Mammary epithelial cell (primary cell): ENCODE measurements at places on chromosomes 6 and 20.

- DNase-seq = no peak
Measured at GRCh38 chr6:109867009-109867969, 110.8 kb upstream of the GPR6 start.

- peak; percentile 30 for DNase-seq
Measured at GRCh38 chr6:57021086-57021720, 25.3 kb upstream of the KIAA1586 start.

DNA sequence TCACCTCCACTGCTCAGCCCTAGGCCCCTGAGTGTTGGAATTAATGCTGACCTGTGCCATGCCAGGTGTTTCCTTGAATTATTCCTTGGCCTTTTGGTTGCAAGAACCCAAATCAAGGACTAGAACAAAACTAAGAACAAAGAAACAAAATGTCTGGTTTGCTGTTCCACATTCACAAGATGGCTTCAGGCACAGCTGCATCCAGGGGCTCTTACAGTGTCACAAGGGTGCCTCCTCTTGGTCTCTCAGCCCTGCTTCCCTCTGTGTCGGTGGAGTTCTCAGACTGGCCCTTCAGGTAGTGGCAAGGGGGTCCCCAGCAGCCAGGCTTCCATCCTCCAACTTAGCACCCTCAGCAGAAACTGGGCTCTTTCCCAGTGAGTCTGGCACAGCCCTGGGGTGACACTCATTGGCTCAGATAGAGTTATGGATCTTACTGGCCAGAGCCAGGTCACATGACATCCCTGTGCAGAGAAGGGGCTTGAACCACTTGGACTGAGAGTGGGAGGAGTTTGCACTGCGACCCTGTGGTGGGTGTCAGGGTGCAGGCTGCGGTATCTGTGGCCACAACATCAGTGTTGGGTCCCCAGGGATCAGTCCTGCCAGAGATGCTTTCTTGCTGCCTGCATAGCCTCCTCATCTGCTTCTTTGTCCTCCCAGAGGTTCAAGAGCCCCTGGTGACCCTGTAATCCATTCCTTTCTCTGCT, 427.7 kb upstream of the SULF2 start:
- no peak for DNase-seq

GRCh38 chr20:59074456-59074855, 31.9 kb upstream of the PRELID3B start:
- DNase-seq = peak; percentile 68

GRCh38 chr6:152879681-152880080, 103.2 kb downstream of the FBXO5 start:
- no peak for DNase-seq

GRCh38 chr6:30676660-30677285, 4.0 kb upstream of the DHX16 start:
- no peak for DNase-seq

- no peak for DNase-seq
Measured at GRCh38 chr20:51876313-51876940, 74.1 kb upstream of the SALL4 start.

DNA sequence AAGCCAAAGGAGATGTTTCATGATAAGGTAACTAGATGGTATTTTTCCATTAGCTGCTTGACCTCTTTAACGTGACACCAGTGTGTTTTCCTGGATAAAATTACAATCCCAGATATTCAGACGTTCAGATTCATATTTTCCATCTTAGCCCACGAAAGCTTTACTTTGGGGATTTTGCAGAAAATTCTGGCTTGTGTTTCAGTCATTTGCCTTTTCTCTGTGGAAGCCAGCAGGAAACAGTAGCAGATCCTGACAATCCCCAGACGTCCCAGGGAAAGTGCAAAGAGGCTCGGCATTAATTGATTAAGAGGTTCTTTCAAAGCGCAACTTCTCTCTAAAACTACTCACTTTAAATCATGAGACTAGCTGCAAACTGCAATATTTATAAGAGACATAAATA, 243.6 kb downstream of the UST start:
- no peak for DNase-seq

DNA sequence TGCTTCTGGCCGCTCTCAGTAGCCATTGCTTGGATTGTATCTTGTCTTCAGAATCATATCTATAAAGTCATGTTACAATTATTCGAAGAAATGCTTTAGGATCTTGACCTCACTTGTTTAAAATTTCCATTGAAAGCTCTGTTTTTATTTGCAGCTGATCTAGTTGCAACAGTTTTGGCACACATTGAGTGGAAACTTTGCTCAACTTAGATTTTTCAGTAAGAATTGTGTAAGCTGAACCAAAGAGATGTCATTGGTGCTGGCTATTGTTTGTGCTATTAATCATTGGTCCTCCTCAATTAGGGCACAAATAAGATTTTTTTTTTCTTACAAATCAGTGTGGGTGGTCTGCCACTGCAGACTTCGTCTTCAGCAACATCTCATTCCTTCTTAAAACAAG, 649.2 kb downstream of the MMUT start:
- no peak for DNase-seq

DNA sequence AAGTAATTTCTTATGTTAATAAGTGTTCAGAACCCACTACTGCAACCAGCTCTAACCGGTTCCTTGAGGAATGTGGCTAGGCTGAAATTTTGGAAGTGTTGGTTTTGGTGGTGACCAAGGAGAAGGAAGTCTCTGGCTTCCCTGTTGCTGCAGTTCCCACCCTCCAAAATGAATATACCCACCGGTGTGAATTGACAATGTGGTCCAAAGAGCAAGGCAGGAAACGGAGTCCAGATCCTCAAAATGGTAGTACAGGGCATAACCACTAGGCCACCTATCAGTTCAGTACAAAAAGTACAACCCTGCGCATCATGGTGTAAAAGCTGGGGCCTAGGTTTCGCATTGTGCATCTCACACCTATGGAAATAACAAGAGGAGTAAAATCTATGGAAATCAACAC, 2.8 kb downstream of the ADNP start:
- no peak for DNase-seq

DNA sequence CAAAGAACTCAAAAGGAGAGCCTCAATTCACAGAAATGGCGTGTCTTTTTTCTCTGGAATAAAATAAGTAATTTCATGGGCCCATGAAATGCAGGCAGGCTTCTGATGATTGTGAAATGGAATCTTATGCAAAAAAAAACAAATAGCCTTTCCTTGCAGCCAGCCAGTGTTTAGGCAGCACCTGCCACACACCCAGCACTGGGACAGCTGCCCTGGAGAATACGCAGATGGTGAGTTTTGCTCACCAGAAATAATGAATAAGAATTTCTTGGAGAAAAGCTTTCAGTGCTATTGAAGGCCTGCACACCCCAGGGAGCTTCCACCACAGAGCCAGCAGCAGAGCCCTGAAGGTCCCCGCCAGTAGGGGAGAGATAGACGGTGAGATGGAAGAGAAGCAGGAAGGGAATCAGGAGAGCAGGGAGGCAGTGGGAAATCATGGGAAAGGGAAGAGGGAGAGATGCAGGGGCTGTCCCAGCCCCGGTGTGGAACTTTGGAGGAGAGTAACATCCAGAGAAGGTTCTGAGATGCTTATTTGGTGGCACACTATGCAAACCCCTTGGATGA, 54.9 kb downstream of the PXDC1 start:
- no peak for DNase-seq

GRCh38 chr6:159077123-159077522, 32.3 kb upstream of the TAGAP start:
- no peak for DNase-seq

DNA sequence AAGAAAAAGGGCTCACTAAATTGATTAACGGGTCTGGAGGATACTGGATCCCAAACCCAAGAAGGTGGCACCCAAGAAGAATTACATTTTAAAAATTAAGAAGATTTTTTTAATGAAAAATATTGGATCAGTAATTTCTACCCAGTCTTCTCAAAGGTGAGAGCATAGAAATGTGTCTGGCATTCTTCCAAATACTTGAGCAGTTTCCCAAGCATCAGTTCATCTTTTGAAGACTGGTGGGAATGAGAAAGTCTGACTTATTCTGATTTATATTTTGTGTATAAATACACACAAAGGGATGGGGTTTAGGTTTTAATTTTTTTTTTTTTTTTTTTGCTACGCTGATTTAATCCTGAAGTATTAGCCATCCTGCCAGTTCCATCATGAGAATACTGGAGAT, 3.3 kb downstream of the MGME1 start:
- no peak for DNase-seq

- no peak for DNase-seq
Measured at GRCh38 chr6:74742793-74743508, 462.9 kb downstream of the COL12A1 start.

- DNase-seq = no peak
Measured at GRCh38 chr6:31634969-31635575, 14.6 kb downstream of the PRRC2A start.

DNA sequence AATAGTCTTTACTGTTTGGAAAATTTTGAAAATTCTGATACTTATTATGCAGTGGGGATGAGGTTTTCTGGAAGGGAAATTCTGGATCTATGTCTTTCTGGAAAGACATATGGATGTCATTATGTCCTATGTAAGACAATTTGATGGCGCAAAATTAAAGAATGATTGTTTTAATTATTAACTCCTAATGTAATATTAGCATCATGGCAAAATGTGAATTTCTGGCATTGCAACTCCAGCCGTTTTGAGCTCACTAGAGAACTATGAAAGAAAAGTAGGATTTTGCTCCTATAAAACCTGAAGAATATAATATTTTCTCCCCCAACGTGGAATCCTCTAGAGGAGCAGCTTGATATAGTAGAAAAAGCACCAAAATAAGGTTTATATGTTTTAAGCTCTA, 243.2 kb downstream of the RFPL4B start:
- no peak for DNase-seq

- no peak for DNase-seq
Measured at GRCh38 chr20:57249073-57249472, 17.4 kb downstream of the BMP7 start.

DNA sequence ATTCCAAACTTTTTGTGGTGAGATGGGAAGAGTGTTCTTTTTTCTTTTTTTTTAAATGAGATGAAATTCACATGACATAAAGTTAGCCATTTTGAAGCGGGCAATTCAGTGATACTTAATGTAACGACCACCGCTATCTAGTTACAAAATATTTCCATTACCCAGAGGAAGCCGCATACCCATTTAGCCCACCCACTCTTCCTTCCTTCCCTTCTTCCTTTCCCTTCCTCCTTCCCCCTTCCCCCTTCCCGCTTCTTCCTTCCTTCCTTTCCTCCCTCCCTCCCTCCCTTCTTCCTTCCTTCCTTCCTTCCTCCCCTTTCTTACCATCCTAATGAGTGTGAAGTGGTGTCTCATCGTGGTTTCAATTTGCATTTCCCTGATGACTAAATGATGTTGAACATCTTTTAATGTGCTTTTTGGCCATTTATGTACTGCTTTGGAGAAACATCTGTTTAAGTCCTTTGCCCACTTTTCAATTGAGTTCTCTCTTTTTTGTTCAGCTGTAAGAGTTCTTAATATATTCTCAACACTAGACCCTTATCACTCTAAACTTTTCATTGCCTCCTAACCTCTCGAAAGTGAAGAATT, 371.1 kb downstream of the FARS2 start:
- no peak for DNase-seq

DNA sequence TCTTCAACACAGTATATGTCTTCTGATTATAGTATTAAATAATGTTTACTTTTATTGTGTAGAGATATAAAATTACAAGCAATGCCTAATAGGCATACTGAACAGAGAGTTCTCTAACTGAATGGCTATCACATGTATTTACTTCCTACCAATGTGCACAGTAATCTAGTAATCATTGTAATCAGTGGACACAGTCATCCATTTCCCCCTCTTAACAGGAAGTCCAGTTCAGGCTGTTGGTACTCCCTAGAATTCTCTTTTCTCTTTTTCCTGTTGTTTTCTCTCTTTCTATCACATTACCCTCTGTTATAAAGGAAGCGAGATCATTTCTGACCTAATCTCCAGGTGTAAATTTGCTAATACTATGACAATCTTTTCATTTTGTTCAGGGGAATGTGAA, 172.5 kb downstream of the HTR1B start:
- DNase-seq = no peak

DNA sequence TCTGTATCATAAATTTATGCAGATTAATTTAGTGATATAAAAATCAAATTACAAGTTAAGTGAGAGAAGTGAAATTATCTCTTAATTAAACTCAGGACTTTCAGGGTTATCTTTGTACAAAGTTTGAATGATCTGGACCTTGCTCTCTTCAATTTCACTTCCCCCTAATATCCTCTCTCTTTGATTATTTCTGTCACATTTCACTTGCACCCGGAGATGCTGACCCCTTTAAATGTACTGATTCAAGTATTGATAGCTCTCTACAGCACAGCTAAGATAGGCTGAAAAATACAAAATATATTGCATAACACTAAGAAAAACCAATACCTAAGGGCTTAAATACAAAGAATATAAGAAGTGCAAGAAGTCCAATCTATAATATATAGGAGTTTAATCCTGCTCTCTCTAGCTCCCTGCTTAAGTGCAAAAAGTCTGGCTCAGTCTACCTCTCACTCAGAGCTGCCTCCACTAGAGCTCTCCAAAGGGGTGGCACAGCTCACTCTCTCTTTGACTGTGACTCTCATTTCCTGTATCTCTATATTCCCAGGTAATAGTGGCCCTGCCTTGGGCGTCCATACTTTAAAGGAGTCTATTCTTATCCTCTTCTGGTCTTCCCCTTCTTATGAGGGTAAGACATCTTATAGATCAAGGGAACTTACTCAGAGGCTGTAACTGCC, 588.4 kb downstream of the RFPL4B start:
- no peak for DNase-seq

DNA sequence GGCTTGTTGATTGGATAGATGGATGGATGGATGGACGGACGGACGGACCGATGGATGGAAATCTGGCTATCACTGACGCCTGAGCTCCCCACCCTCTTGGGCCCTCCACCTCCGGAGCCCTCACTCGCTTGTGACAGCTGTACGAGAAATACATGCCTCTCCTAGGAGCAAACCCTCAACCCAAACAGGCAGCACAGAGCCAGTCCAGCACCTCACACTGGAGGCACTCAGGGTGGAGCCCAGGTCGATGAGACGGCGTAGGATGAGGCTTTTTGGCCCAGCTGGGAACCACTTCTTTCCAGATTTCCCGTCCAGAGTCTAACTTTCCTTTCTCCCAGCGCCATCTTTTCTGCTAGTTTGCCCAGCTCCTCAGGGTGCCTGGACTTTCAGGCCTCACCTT, 2.7 kb upstream of the LY6G5C start:
- no peak for DNase-seq

GRCh38 chr6:52352239-52353018, 9.5 kb upstream of the PAQR8 start:
- DNase-seq = peak; percentile 96

- DNase-seq = no peak
Measured at GRCh38 chr6:14865531-14866100, 380.3 kb upstream of the JARID2 start.

- no peak for DNase-seq
Measured at GRCh38 chr6:150183105-150183504, 40.3 kb downstream of the PPP1R14C start.

DNA sequence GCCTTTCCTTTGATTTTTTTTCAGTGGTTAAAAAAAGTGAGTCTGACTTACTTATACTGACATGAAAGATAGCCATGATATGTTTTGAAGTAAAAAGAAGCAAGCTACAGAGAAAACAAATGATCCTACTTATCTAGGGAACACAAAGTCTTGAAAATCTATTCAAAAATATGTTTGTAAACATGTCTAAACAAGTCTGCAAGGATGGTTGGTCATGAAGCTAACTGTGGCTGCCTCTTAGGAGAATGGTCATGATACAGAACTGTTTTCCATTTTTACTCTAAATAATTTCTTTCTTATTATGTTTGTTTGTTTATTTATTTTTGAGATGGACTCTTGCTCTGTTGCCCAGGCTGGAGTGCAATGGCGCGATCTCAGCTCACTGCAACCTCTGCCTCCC, 21.5 kb downstream of the FERMT1 start:
- peak; percentile 11 for DNase-seq

GRCh38 chr20:23652371-23652770, 14.6 kb upstream of the CST3 start:
- DNase-seq = peak; percentile 63
